ENCODE measurements at places on chromosomes 12 and 14.

- DNase-seq: no peak
Observed at GRCh38 chr12:33310471-33310870, 129.1 kb downstream of the SYT10 start.

DNA sequence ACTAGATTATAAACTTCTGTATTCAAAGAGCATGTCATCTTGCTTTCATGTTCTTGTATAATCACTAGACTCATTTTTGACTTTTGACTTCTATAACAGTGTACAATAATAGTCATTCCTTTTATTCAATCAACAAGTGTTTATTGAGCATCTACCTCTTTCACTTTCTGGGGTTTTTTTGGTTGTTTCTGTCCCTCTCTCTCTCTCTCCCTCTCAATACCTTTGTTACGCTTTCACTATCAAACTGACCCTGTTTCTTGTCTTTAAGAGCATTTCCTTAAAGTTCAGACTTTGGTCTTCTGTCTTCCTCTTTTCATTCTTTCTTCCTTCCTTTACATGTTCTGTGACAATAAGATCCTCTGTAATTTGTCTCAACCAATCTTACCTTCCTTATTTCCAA, 49.5 kb downstream of the GPR137C start:
- DNase-seq: no peak

DNA sequence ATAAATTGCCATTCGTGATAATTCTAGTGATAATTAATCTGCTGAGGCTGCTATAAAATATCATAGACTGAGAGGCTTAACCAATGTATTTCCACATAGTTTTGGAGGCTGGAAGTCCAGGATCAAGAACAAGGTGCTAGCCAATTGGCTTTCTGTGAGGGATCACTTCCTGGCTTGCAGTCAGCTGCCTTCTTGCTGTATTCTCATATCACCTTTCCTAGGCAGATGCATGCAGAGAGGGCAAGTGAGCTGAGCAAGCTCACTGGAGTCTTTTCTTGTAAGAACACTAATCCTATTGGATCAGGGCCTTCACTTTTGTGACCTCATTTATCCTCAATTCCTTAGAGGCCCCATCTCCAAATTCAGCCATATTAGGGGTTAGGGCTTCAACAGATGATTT, 640.7 kb downstream of the DIO2 start:
- DNase-seq: no peak

DNA sequence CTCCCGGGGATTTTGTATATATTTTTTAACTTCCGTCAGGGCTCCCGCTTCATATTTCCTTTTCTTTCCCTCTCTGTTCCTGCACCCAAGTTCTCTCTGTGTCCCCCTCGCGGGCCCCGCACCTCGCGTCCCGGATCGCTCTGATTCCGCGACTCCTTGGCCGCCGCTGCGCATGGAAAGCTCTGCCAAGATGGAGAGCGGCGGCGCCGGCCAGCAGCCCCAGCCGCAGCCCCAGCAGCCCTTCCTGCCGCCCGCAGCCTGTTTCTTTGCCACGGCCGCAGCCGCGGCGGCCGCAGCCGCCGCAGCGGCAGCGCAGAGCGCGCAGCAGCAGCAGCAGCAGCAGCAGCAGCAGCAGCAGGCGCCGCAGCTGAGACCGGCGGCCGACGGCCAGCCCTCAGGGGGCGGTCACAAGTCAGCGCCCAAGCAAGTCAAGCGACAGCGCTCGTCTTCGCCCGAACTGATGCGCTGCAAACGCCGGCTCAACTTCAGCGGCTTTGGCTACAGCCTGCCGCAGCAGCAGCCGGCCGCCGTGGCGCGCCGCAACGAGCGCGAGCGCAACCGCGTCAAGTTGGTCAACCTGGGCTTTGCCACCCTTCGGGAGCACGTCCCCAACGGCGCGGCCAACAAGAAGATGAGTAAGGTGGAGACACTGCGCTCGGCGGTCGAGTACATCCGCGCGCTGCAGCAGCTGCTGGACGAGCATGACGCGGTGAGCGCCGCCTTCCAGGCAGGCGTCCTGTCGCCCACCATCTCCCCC, 777 bp downstream of the ASCL1 start:
- no peak for DNase-seq

- DNase-seq: no peak
Observed at GRCh38 chr14:23346693-23347405, 5.8 kb downstream of the SLC22A17 start.

DNA sequence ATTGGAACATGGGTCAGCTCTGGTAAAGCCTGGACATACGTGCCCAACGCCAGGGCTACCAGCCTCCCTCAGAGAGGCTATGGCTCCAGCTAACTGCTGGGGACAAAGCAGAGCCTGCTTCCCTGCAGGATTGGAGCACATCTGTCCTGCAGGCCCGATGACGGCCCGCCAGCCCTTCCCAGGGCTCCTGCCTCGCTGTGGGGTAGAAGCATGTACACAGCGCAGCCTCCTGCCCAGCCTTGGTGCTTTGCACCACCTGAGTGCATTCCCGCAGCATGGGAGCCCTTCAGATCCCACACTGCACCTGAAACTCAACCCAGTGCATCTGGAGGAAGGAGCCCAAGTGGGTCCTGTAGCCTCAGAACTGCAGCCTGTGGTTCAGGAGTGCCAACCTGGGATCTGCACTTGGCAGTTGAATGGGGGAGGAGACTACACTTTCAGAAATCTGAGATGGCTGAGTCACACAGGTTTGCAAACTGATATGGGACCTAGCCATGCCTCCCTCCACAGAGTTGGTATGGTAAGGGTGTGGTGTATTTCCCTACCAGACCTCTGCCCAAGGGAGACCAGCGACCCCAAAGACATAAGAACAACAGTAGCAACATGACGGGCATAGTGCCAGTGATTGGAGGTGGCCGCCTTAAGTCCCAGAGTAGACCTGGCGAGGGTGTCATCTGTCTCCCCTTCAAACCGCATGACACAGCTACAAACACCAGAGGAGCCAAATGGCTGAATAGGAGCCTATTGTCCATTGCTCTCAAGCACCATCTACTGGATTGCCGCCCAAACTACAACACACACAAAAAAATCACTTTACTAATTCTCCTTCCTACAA, 273.9 kb upstream of the MIS18BP1 start:
- DNase-seq: peak; percentile 57

- DNase-seq: peak; percentile 72
Observed at GRCh38 chr14:95290871-95291431, 28.8 kb downstream of the CLMN start.

- no peak for DNase-seq
Observed at GRCh38 chr12:904010-904414, 45.5 kb downstream of the RAD52 start.

DNA sequence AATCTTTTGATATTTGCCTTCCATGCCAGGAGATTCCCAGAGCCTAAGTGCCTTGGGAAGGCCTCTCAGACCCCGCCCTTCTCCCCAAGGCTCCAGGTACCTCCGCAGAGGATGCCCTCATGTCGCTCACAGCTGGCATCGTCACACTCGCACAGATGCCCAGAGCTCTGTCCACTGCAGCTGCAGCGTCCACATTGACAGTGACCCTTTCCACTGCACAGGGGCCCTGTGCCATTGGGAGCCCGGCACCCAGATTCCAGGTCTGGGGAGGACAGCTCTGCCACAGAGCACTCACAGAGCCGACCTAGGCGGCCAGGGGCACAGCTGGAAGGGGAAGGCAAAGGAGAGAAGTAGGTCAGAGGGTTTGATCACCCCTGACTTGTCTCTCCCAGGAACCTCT, 12.3 kb upstream of the CSAD start:
- no peak for DNase-seq

DNA sequence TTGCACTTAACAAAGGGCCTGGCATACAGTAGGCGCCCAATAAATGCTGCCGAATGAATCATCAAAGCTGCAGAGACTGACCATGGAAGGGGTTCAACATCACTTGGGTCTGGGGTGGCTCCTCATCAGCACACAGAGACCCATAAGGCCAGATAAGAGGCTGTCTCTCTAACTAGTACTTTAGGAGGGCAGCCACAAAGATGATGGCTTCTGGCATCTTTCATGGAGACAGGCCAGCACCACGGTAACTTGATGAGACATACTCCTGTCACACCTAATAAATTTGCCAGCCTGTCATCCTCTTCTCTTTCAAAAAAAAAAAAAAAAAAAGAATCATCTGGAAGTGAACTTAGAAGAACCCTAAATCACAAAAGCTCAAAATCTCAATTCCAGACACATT, 3.4 kb downstream of the PRIMA1 start:
- DNase-seq: no peak

- peak; percentile 58 for DNase-seq
Observed at GRCh38 chr14:77790566-77791224, 9.2 kb upstream of the ADCK1 start.

DNA sequence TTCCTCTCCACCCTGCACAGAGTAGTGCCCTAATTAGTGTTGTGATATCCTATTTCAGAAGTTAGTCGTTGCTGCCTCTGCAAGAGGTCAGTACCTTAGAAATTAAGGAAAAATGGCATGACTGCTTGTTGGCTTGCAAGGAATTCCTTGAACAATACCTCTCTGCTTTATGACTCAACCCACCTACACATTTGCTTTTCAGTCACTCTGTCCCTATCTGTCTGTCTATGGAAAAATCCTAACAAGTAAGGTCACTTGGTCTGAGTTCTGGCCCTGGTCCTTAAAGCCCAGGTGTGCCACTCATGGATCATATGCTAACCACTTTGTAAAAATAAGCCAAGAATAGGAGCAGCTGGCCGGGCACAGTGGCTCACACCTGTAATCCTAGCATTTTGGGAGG, 116.4 kb upstream of the ATF1 start:
- peak; percentile 80 for DNase-seq

- DNase-seq: no peak
Observed at GRCh38 chr12:52029685-52030084, 21.6 kb upstream of the NR4A1 start.

- no peak for DNase-seq
Observed at GRCh38 chr14:78652727-78653126, 482.6 kb downstream of the NRXN3 start.

- DNase-seq: no peak
Observed at GRCh38 chr14:72111911-72112310, 179.7 kb downstream of the RGS6 start.

DNA sequence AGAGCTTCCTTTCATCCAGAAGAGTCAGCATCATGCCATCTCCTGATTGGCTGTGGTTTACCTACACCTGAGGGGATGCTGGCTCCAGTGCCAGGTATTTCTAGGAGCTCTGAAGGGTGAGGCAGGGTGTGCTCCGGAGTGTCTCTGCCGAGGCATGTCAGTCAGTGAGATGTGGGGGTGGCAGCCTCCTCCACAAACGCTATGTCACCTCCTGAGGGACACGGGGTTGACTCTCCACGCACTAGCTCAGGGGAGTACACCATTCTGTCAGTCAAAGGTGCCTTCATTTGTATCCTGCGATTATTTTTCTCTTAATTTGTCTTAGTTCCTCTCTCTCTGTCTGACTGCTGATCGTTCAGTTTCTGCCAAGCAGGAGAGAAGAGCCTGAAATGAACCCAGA, 604.5 kb downstream of the VRK1 start:
- no peak for DNase-seq

- DNase-seq: no peak
Observed at GRCh38 chr14:63454436-63454835, 88.7 kb downstream of the PPP2R5E start.

GRCh38 chr12:32302218-32303173, 96.9 kb upstream of the FGD4 start:
- DNase-seq: peak; percentile 39

DNA sequence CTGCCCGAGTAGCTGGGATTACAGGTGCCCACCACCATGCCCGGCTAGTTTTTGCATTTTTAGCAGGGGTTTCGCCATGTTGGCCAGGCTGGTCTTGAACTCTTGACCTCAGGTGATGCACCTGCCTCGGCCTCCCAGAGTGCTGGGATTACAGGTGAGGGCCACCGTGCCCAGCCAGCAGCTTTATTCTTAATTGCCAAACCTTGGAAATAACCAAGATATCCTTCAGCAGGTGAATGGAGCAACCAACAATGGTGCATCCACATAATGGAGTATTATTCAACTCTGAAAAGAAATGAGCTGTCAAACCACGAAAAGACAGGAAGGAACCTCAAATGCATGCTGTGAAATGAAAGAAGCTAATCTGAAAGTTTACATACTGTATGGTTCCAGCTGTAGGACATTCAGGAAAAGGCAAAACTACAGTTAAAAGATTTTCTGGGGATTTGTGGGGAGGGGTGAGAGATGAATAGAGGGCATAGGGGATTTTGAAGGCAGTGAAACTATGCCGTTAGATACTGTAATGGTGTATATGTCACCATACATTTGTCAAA, 118.8 kb upstream of the CCND2 start:
- DNase-seq: no peak

DNA sequence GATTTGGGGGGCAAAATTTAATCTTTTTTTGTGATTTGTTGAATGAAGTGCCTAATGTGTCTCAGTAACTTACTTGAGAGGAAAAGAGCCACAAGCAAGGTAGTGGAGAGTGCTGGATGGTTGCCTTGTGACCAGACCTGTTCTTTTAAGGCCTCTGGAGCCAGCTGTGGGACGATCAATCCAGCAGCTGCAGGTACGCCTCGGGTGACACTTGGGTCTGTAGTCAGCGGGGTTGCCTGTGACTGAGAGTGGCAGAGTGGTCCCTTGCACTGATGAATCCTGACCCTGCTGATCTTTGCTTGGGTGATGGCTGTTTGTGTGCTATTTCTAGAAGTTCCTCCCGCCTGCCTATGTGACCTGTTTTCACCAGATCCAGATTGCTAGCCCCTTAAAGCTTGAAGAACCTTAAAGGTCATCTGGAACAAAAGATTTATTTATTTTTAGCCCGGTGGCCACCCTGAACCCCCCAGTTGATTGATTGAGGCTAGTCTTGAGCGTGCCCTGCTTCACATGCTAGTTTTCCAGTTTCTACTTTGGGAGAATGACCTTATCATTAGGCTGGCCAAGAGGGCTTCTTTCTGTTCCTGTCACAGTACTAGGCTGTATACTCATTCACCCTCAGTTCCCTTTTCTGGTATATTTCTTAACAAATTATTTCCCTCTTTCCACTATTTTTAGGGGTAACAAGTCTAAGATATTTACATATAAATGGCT, 23.2 kb downstream of the PRKCH start:
- DNase-seq: no peak

- peak; percentile 54 for DNase-seq
Observed at GRCh38 chr14:26163761-26164160, 434.1 kb downstream of the NOVA1 start.

DNA sequence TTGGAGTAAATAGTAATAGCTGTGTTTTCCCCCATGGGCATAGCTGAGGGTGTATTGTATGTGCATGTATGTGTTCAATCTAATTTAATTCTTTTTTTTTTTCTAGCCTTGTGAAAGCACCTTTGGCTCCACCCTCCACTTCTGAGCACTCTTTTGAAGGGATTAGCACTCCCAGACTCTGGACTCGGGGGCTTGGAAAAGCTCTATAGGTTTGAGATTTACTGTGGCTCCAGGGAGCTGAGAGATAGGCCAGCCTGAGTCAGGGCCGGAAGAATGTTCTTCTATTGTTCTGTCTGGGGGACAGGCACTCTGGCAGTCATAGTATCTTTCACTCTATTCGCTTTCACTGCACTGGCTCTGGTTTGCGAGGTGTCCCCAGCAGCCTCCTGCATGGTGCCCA, 540.0 kb upstream of the TBX3 start:
- DNase-seq: no peak

Measured in bronchial epithelial cell (primary cell).